Suppressor macrophage treated with lipopolysaccharide for 1 hour (primary cell): ENCODE measurements at places on chromosomes 11 and 22.

DNA sequence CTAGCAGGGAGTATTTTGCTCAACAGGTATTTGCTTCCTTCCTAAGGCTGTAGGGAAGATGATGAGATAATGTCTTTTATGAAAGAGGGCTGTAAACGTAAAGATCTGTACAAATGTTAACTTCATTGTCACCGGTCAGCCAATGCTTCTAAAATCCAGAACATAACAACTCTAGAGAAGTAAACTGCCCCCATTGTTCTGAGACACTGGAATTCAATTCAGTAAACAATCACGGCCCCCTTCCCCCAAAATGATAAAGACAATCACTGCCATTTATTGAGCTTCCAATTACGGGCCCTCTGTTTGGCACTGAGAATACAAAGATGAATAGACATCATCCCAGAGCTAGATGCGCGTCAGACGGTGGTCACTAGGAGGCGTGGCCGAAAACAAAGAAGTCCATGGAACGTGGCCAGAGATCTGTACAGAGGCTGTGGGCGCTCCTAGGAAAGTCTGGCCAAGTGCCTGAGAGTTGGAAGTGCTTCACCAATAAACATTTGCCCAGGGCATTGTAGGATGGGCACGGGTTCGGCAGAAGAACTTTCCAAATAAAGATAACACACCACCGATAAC, 576 bp downstream of the TMEM258 start:
- peak; percentile 88 for DNase-seq

GRCh38 chr11:15757048-15757698, 599.2 kb downstream of the SOX6 start:
- peak; percentile 4 for DNase-seq

DNA sequence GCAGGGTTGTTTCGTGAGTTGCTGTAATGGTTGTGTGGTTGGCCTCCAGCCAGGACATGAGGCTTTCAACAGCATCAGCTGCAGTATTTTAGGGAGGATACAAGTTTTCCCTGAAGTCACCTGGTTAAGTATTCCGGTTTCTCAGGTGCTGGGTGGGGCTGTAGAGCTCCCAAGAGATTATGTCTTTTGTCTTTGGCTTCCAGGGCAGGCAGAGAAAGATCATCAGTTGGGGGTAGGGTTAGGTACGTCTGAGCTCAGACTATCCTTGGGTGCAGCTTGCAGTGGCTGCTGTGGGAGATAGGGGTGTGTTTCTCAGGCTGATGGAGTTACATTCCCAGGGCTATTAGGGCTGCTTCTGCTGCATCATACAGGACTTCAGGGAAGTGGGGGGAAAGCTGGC, 47.5 kb upstream of the MRGPRX1 start:
- DNase-seq: no peak

GRCh38 chr22:42985531-42985905, 29.4 kb downstream of the PACSIN2 start:
- no peak for DNase-seq

GRCh38 chr11:97231231-97231630, 841.4 kb downstream of the JRKL start:
- DNase-seq: no peak

DNA sequence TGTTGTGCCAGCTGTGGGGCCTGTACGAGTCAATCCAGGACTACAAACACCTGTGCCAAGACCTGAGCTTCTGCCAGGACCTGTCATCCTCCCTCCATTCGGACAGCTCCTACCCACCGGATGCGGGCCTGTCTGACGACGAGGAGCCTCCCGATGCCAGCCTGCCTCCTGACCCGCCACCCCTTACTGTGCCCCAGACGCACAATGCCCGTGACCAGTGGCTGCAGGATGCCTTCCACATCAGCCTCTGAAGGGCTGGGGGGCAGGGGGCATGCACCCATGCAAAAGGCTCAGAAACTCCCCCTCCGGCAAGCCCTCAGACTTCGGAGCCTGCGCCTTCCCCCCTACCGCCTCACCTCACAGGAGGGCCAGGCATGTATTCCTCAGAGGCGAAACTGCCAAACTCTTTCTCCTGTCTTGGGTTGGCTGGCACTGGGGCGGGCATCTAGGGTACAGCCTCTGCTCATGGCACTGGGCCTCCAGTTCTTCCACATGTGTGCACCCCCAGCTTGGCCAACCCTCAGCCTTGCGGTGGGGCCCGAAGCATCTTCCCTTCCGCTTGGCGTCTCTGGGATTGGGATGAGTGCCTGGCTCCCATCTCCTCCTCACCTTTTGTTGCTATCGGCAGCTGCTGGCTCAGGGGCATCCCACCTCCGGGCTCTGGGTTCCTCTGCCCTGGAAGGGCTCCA, 1.2 kb downstream of the FAM89B start:
- DNase-seq: no peak

GRCh38 chr11:133011604-133012003, 520.7 kb downstream of the OPCML start:
- DNase-seq: no peak

- DNase-seq: no peak
Observed at GRCh38 chr11:88398791-88399570, 61.4 kb upstream of the CTSC start.

- DNase-seq: no peak
Observed at GRCh38 chr11:108474664-108475463, 7.5 kb upstream of the C11orf65 start.

- DNase-seq: peak; percentile 89
Observed at GRCh38 chr22:35648066-35649025, at the start of gene APOL6. TSS of gene APOL6 (plus strand) at chr22:35648446. CDS start at chr22:35656426, 7,980 bp downstream.

DNA sequence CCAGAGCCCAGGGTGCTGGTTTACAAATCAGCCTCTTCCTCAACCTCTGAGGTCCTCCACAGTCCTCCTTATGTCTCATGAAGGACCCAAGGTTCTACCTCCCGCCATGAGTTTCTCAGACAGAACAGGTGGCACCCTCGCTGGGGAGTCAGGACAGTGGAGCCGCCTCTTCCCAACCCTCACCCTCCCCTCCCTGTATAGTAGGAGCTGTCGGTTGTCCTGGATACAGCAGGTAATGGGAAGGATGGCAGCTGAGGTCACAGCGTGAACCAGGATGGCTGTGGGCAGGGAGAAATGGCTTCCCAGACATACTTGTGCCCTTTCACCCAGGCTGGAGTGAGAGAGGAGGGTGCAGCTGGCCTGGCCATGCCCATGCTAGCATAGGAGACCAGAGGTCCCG, 134.6 kb downstream of the CHST1 start:
- no peak for DNase-seq

GRCh38 chr11:57460022-57460757, at the start of gene RTN4RL2:
TSS of gene RTN4RL2 (plus strand) at chr11:57460528. CDS start at chr11:57460866, 338 bp downstream.
- peak; percentile 80 for DNase-seq

GRCh38 chr22:23569716-23570115, 10.4 kb downstream of the IGLL1 start:
- DNase-seq: no peak

DNA sequence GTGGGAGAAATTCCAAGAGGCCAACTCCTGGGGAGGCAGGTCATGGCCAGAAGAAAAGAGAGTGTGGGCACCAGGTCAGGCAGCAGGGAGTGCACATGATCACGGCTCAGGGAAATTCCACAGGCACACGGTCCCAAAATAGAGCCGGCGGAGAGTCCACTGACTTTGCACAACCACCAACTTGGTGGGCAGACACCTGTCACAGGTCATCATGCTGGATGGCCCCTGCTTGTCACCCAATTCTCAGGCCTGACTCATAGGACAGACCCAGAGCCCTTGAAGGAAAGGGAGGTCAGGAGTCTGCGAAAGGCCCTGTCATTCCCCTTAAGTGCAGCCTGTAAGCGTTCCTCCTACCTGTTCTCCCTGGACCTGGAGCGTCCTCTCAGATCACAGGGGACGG, 15.8 kb downstream of the APOL2 start:
- DNase-seq: no peak

DNA sequence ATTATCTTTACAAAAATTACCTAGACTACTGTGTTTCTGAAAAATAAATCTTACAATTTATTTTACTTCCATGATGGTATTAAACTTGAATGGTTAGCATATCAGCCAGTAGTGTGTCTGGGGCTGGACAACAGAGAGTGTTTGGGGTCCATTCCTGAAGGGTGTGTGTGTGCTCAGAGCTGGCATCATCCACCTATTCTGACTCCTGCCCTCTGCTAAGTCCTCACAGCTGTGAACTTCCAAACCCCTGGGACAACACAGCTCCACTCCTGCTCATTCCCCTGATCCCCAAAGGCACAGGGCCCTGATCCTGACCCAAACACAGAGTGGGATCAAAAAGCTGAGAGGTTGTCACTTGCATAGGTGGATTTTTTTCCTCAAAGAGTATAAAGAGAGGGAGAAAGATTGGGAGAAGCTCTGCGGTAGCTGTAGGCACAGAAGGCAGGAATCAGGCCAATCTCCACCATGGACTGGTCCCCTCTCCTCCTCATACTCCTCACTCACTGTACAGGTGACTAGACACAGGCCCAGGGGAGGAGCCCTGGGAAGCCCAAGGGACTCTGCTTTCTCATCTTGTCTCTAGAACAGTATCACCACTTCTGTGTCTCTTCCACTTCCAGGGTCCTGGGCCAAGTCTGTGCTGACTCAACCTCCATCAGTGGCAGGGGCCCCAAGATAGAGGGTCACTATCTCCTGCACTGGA, 55.7 kb upstream of the TOP3B start:
- DNase-seq: no peak

DNA sequence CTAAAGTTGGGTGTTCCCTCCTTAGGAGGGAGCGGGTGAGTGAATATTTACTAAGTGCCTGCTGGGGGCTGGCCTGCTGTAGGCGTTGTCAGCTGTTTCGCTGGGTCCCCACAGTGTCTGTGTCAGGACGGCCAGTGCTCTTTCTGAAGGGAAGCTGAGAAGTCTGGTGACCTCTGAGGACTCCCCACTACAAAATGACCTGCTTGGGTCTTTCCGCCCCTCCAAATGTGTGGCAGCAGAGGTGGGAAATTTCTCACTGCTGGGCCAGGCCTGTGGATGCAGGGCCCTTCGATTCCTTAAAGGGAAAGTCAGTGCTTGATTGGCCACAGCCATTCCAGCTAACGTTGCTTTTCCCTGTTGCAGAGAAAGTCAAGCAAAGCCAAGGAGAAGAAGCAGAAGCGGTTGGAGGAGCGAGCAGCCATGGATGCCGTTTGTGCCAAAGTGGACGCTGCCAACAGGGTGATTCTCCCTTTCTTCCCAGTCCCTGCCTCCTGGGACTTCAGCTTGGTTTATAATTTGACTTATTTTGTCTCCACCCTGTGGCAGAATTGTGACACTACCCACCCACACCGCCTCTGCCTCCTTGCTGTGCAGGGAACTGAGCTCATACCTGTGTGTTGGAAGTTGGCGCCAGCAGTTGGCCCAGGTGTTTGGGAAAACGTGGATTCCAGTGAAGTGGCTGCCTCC, 6.8 kb downstream of the NAA40 start:
- peak; percentile 71 for DNase-seq

GRCh38 chr11:34052036-34052607, 591 bp downstream of the CAPRIN1 start:
- peak; percentile 87 for DNase-seq

GRCh38 chr11:7486781-7487140, 1.5 kb downstream of the OLFML1 start:
- no peak for DNase-seq

DNA sequence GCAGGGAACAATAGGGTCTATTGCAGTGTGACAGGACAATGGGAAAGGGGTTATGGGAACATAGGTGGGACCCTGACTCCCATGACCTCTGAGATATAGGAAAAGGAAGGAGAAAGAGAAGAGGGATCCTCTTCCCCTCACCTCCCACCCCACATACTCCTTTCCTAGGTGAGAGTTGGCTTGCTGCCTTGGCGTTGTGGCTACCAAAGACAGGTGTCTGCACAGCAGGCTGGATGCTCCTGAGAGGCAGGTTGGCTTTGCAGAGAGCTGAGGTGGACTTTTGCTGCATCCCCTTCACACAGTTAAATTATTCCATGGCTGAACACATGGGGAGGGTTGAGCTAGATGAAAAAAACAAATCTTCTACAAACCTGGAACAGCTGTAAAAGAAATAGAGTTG, 80.7 kb downstream of the SYT9 start:
- no peak for DNase-seq

- DNase-seq: no peak
Observed at GRCh38 chr11:66862559-66863037, 5.7 kb downstream of the LRFN4 start.

DNA sequence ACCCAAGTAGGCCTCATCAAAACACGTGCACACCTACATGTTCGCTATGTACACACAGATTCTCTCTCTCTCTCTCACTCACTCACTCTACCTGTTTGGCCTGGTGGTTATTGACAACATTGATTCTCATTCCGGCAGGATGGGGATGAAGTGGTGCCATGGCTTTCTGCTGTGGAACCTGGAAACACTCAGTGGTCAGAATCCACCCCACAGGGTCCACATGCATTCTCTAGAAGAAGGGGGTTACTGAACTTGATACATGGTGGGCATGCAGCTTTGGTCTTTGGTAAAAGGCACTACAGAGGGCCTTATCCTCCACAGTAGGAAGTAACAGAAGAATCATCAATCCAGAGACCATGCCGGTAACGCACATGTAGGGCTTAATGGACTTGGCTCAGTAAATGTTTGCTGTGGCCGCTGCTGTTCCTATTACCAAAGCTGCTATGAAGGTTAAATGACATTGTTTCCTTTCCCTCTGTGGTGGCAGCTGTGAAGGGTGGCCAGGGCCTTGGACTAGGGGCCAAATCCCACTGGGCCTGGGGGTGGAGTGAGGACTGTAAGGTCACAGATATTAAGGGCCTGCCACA, 12.7 kb downstream of the POLDIP3 start:
- DNase-seq: no peak

GRCh38 chr22:19654338-19654987, 59.8 kb upstream of the SEPTIN5 start:
- DNase-seq: no peak

DNA sequence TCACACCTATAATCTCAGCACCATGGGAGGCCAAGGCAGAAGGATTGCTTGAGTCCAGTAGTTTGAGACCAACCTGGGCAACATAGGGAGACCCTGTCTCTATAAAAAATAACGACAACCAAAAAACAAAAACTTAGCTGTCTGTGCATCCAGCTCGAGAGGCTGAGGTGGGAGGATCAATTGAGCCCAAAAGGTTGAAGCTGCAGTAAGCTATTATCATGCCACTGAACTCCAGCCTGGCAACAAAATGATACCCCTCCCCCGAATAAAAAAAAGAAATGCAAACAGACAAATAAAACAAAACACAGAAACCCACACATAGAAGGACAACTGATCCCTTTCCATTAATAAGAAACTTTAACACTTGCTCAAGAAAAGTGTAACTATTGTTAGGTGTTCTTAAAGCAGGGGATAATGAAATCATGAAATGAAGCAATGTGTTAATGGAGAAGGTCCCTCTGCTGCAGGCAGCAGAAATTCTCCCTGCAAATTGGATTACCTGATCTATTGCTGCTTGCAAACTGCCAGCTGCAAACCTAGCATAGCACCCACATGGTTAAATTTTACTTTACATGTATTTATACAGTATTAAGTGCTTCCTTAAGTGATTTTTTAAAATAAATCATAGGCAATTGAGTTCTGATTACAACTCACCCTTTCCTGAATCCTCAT, 226.3 kb downstream of the SBF2 start:
- DNase-seq: no peak

GRCh38 chr11:3659595-3660515, 11.3 kb downstream of the CHRNA10 start:
- DNase-seq: no peak

- no peak for DNase-seq
Observed at GRCh38 chr11:112770487-112770886, 190.7 kb upstream of the NCAM1 start.
